H54 (cell line): ENCODE measurements at places on chromosomes 12 and 14.

GRCh38 chr12:132492522-132492921 lies 2.6 kb downstream of the FBRSL1 start:
- no peak for DNase-seq

- DNase-seq = no peak
These were observed 161.3 kb upstream of the PTPRQ start for GRCh38 chr12:80282761-80283160.

DNA sequence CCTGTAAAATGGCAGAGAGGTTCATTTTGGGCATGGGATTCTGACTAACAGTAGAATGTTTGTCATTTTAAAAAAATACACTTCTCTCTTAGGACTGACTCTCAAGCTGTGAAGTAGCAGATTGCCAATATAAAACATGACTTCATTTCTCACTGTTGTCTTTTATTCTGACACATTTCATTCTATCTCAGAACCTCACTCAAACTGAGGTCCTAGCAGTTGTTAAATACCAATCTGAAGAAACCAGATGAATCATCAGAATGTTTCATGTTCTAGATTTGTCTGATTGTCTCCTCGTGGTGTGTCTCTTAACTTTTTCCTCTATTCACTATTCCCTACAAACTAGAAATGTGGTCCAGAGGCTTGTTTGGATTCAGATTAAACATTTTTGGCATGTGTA lies 276.5 kb upstream of the NPAS3 start:
- DNase-seq = no peak

- no peak for DNase-seq
These were observed 4.9 kb downstream of the PPP1R3E start for GRCh38 chr14:23297611-23298277.

- no peak for DNase-seq
These were observed 24.0 kb upstream of the MDM1 start for GRCh38 chr12:68356060-68356695.

DNA sequence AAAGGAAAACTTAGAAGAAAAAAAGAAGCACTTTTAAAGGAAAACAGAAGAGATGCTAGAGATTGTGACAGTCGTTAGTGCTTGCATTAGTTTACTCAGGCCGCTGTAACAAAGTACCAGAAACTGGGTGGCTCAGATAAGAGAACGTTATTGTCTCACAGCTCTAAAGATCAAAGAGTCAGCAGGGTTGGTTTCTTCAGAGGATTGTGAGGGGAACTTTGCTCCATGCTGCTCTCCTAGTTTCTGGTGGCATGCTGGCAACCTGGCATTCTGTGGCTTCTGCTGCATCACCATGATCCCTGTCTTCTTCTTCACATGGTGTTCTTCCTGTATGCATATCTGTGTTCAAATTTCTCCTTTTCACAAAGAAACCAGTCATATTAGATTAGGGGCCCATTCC lies 119.4 kb upstream of the PLEKHA5 start:
- DNase-seq = no peak

DNA sequence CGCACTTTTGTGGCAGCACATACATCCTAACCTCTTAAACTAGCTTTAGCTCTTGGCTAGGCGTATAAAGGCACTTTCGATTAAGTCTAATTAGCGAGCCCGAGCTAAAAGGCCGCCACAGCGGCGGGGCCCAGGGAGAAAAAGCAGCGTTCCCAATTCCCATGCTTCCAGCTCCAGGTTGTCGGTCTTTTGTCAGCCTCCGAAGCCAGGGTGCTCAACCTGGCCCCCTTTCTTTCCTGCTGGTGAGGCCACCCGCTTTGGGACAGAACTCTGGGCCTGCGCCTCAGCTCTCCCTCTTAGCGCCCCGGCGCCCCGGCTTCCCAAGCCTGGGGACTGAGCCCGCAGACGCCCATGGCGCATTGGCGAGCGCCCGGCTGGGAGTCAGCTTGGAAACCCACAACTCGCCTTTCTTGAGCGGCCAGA lies 33.3 kb upstream of the TBX5 start:
- no peak for DNase-seq

- DNase-seq = no peak
These were observed 91.6 kb upstream of the PAWR start for GRCh38 chr12:79782172-79782900.

DNA sequence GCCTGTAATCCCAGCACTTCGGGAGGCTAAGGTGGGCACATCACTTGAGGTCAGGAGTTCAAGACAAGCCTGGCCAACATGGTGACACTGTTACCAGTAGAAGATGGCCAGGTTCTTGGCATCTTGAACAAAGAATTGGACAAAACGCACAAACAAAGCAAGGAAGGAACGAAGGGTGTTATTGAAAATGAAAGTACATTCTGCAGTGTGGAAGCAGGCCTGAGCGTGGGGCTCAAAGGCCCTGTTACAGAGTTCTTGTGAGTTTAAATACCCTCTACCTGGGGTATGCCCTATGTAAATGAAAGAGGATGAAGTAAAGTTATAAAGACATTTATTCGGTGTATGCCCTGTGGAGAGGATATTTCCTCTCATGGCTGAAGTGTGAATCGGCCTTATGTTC lies 20.8 kb upstream of the CDK17 start:
- DNase-seq = no peak

DNA sequence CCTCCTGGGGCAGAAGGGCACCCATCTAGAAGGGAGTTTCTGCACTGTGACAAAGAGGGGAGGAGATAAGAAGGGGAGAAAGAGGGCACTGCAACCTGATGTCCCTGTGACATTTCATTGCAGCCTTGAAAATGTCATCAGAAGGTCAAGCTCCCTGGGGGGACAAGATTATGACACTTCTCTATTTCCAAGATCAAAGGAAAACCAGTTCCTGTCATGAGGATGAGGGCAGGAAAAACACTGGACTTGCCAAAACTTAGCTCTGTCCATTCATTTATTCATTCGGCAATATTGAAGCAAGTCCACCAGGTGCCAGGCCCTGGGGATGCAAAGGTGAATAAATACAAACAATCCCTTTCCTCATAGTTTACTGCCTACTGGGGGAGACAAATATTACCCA lies 138.4 kb upstream of the CDKN3 start:
- DNase-seq = no peak

DNA sequence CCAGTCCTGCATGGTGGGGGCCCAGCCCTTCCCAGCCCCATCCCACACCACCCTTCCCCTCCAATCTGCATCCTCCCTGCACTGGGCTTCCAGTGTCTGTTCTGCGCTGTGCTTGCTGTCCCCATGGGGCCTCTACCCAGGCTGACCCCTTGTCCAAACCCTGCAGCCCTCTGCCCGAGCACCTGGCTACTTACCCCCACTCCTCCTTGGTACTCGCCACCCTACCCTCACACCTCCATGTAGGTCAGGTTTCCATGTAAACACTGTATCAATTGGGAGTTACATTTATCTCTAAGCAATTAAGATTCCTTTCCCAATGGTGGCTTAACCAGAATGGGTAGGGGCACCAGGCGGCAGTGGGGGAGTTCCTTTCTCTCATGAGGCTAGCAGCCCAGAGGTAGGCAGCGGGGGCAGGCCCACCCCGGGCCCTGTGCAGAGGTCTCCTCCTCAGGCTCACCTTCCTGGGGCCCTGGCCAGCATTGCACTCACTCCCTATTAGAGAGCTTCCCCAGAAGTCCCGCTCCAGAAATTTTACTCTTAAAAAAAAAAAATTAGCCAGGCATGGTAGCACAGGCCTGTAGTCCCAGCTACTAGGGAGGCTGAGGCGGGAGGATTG lies 76.6 kb upstream of the CCND2 start:
- DNase-seq = no peak

- DNase-seq = no peak
These were observed 129.9 kb upstream of the GRIN2B start for GRCh38 chr12:14111230-14111865.

- DNase-seq = no peak
These were observed 91.9 kb downstream of the DAD1 start for GRCh38 chr14:22497144-22497423.

DNA sequence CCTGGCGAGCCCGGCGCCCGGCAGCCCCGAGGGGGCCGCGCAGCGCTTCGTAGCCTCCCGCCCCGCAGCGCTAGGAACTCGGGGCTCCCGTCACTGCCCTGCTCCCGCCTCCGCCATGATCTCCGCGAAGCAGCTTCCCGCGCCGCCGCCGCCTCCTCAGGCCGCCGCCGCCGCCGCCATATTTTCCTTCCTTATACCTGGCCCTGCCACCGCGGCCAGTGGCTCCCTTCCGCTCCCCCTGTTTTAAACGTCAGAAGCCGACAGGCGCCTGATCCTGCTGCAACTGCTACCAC lies 286 bp downstream of the PPP4R3A start:
- DNase-seq = no peak

DNA sequence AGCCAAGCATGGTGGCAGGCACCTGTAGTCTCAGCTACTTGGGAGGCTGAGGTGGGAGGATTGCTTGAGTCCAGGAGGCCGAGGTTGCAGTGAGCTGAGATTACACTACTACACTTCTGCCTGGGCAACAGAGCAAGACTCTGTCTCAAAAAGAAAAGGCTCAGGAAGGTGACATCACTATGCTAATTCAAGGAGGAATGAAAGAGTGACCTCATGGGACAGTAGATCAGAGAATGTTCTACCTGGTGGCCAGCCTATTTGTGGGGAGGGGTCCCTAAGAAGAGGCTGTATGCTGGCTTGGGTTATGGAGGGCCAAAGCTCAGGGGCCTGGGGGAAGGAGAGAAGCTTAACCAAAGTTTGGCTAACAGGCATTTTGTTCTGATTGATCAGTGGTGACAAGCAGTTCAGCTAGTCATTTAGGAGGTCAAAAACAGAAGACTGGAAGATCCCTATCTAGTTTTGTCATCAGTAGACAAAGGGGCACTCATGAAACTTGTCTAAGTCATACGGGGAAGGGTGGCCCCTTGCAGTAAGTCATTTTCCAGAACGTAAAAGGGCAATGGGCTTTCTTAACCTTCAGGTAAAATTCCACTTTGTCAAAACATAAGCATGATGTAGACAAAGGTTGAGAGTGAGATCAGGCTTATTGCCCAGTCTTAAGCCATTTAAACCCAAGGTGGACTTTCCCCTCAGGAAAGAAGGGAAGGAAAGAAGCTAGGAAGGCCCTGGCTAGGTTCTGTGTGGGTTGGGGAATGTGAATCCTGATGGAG lies 60.8 kb upstream of the EEA1 start:
- no peak for DNase-seq

GRCh38 chr12:90015228-90015627 lies 306.6 kb upstream of the ATP2B1 start:
- DNase-seq = no peak

DNA sequence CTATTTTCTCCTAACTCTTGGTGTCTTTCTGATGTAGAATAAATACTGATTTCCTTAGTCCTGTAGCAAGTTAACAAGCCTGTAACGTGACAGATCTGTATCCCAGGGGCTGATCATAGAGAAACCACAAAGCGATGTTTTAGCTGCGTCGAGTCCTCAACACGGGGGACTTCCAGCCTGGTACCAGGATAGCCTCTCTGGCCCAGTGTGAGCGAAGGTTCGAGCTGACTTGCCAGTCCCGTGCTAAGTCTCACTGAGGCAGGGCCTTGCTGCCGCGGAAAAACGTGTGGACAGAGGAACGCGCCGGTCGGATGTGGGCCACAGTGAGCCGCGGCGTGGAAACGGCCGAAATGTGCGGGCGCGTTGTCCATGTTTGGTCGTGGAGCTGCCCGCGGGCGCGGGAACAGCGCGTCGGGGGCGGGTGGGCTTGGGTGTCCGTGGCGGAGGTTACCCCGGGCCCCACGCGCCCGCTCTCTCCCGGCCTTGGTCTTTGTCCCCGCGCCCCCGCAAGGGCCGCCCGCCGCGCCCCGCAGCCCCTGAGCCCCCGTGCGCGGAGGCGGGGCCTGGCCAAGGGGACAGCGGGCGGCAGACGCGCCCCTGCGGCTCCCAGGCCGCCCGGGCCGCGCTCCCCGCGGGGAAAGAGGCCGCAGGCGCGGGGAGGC lies 531 bp upstream of the EML1 start:
- DNase-seq = no peak

GRCh38 chr12:26091822-26092221 lies 33.0 kb downstream of the BHLHE41 start:
- no peak for DNase-seq

DNA sequence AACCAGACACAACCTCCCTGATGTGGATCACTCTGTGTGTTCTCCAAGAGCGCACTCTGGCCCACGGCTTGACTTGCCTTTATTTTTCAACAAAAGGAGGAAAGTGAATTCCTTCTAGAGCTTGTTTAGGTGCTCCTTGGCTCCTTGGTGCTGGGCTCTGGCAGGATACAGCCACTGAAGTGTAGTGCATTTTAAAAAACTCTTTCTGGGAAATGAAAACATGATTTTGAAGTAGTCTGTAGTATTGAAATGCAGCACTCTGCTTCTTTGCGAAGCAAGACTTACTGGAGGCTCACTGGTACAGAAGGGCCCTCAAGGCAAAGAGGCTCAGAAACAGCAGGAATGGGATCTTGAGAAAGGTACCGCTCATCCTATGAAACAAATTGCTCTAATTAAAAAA lies 81.6 kb downstream of the PTCSC3 start:
- DNase-seq = no peak

DNA sequence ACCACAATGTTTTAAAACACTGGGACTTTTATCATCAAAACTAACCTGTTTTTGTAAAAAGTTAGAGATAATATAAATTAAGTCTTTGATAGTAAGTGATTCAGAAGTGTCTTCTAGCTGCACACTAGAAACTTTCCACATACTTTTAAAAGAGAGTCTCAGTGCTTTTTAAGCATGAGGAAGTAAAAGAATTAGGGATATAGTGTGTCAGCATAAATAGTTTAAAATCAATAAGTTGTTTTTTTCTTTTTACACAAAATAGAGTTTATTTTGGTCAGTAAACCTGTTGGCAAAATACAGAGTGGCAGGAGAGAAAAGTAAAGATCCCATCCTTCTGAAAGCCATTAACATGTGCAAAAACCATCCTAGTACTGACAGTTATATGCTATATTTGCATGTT lies 1.7 kb downstream of the DNM1L start:
- DNase-seq = no peak

DNA sequence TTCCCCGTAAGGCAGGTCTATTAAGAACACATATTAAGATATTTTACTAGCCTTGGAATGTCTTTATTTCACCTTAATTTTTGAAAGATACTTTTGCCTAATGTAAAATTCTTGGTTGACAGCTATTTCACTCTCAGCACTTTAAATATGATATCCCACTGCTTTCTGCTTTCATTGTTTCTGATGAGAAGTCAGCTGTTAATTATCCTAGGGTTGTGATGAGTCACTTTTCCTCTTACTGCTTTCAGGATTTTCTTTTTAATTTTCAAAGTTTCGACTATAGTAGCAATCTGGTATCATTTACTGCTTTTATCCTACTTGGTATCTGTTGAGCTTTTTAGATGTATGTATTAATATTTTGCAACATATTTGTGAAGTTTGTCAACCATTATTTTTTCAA lies 578.9 kb upstream of the ATP2B1 start:
- no peak for DNase-seq

DNA sequence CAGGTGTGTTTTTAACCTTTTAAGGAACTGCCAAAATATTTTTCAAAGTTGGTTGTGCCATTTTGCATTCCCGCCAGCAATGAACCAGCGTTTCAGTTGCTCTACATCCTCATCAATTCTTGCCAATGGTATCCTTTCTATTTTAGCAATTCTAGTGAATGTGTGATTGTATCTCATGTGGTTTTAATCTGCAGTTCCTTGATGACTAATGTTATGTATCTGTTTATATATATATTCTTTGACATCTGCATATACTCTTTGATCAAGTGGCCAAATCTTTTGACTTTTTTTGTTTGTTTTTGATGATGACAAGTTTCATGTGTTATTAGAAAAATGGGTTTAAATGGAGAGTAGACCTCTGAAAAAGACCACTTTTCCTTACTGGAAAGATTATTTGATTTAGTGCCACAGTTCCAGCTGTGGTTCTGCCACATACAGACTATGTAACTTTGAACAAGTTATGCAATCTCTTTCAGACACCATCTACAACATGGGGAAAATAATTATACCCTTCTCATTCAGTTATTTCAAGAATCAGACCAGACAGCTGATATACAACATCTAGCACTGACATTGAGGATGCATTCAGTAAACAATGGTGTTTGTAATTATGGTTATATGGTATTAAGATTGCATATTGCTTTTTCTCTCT lies 146.3 kb upstream of the CNOT2 start:
- no peak for DNase-seq
